ENCODE measurements at places on chromosomes 6 and 20.

DNA sequence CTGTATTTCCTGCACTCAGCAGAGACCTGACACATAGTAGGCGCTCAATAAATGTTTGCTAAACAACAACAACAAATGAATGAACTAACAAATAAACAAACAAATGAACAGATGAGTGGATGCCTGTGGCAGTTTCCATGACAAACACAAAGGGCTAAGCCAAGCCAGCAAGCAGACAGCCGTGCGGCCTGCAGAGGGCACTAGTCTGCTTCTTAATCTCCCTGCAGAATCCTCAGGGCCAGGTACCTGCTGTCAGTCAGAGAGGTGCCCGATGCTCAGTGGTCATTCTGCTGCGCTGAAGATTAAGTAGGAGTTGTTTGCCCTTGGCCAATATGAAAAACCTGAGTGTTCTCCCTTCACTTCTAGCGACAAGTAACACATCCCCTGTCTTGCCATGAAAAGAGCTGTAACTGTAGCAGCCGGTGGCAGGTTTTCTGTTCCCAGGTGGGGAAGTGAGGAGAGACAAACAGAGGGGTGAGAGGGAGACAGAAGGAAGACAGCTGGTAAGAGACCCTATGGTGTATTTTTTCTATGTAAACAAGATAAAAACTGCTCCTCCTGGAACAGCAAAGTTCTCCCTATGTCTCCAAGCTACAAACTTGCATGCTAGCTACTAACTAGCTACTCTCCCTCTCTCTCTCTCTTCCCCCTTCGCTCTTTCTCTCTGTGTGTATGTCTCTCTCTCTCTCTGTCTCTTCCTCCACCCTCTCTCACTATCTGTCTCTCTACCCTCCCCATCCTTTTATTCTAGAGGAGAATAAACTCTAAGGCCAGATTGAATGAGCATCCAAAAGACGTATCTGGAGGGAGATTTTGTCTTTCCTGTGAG lies at the start of gene MC3R:
MC3R (plus strand) TSS at position 779 of the 829 bp plus-strand sequence. CDS start 112 bp downstream, outside the sequence.
- peak; percentile 66 for DNase-seq

DNA sequence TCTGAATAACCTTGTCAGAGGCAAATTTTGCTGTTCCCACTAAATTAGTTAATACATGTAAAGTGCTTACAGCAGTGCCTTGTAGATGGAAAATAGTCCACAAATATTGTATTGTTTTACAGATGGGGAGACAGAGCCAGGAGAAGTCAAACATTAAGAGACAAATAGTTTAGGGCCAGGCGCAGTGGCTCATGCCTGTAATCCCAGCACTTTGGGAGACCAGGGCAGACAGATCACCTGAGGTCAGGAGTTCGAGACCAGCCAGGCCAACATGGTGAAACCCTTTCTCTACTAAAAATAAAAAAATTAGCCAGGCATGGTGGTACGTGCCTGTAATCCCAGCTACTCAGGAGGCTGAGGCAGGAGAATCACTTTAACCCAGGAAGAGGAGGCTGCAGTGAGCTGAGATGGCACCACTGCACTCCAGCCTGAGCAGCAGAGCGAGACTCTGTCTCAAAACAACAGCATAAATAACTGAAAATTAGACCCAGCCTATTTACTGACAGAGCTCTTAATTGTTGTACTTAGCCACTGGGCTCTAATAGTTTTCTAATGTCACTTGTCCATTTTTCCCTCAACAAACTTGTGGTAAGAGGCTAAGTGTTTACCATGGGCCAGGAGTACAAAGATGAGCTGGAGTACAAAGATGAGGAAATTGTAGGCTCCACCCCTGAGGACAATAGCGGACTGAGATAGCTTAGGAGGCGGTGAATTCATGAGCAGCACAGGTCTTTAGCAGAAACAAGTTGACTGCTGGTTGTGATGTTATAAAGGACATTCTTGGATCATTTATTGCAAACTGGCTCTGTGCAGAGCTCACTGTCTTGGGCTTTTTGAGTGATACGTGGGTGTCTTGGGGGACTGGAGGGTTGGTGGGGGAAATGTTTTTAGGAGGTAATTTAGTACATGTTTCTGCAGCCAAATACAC lies 6.4 kb downstream of the ZSWIM3 start:
- no peak for DNase-seq

GRCh38 chr20:53827292-53828087 lies 233.9 kb upstream of the ZNF217 start:
- no peak for DNase-seq

- DNase-seq: no peak
Measured at GRCh38 chr6:115276881-115277565, 783.7 kb downstream of the FRK start.

DNA sequence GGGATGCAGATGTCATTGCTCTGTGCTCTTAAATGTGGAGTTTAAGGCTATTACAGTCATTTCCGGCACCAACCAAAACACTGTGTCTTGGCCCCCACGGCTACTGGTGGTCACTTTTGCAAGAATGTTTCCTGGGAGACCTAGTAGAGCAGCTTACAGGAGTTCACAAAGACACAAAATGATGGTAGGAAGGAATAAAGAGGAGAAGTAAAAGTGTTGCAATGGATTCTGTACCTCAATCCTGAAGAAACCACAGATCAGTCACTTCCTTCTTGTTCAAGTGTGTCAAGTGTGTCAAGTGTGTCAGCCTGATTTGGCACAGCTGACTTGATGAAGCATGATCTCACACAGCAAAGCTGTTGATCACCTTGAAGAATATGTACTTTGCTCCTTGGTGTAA lies 344.0 kb downstream of the PLCB1 start:
- no peak for DNase-seq

- no peak for DNase-seq
Measured at GRCh38 chr6:150525300-150525699, 74.4 kb upstream of the PLEKHG1 start.

GRCh38 chr6:17859846-17860245 lies 127.6 kb downstream of the KIF13A start:
- DNase-seq: no peak

DNA sequence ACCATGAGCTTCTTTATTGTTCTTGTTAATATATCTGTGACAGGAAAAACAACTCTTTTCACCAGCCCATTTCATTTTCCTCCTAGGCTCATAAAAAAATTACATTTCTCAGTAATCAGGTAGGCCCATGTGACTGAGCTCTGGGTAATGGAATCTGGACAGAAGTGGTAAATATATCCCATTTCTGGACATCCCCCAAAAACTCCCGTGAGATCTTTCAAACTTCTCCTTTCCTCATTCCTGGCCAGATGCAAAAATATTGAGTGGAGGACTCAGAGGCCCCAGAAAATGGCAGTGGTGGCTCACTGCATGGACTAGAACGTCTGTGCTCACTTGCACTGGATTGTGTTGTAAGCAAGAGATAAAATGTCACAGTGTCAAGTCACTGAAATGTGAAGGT lies 3.8 kb upstream of the CHD6 start:
- DNase-seq: no peak

DNA sequence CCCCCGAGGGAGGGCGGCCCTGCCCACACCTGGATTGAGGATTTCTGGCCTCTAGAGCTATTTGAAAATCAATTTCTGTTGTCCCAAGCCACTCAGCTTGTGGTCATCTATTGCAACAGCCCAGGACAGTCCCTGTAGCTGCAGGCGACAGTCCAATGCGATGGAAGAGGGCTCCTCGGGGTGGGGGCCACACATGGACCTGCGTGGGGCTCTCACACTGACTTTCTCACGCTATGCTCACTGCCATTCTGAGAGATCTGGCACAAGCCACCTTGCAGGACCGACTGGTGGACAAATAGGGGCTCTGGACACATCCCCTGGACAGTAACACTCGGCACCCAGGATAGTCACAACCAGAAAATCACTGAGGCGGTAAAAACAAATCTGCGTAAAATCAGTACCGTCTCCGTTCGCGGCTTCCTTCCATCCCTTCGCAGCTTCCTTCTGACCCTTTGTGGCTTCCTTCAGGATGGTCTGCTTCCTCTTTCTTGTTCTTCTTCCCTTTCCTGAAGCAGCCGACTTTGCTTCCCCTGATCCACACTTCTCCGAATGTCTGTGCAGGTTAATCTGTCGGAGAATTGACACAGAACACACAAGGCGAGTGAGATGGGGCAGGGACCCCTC lies 21.8 kb downstream of the CTCFL start:
- DNase-seq: no peak

DNA sequence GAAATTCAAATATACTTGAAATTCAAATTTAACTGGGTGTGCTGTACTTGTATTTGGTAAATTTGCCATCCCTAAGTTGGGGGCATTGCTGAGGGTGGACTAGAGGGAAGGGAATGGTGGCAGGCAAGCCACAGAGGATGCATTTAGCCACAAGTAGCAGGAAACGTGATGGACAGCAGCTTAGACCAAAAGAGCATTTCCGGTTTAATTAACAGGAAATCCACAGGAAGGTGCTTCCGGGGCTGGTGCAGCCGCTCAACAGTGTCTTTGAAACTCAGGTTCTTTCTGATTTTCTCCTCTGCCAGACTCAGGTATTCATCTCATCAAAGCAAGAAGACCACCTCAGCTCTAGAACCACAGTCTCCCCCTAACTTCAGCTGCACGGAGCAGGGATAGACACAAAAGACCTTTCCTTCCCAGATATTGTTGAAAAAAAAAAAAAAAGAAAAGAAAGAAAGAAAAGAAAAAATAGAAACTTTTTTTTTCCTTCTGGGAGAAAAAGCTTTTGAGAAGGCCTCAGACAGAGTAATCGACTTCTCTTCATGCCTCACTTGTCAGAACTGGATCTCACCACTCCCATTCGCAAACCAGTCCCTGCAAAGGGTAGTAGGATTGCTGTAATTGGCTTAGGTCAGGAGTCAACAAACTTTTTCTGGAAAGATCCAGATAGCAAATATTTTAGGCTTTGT lies 8.0 kb upstream of the BCAS1 start:
- no peak for DNase-seq

DNA sequence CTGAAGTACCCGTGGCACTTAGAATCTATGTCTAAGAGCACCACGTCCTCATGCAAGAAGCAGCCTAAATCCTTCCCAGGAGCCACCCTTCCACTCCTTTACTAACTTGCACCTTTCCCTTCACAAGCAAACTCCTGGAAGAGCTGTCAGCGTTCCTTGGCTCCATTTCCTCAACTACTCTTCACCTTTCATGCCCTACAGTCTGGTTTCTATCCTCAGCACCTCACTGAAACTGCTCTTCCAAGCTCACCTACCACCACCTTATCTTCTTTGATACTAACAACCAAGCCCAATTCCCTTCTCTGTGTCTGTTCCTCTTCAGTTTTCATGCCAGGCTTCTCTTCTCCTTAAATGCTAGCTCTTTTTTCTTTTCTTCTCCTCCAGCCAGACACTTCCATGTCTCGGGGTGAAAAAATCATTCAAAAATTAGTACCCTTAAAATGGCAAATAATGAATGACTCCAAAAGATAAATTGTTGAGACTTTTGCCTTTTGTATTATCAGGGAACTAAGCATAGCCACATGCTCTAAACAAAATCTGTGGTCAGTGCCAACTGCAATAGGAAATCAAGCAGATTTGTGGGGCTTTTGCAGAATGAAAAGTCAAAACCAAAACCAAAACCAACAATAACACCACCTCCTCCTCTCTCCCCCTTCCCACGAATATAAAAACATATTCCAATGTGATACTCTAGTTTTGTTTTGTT lies 149.6 kb upstream of the KCNK16 start:
- no peak for DNase-seq

- no peak for DNase-seq
Measured at GRCh38 chr6:8057263-8057662, 6.9 kb downstream of the BLOC1S5 start.

DNA sequence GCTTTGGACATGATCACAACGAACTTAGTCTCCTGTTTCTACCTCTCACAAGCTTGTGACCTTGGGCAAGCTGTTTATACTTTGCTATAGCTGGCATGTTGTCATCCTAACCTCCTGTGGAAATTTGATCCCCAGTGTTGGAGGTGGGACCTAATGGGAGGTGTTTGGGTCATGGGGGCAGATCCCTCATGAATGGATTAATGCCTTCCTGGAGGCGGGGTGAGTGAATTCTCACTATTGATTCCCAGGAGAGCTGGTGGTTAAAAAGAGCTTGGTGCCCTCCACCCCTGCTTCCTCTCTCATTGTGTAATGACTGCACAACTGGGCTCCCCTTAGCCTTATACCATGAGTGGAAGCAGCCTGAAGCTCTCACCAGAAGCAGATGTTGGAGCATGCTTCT lies 228.9 kb downstream of the HIVEP2 start:
- DNase-seq: no peak

DNA sequence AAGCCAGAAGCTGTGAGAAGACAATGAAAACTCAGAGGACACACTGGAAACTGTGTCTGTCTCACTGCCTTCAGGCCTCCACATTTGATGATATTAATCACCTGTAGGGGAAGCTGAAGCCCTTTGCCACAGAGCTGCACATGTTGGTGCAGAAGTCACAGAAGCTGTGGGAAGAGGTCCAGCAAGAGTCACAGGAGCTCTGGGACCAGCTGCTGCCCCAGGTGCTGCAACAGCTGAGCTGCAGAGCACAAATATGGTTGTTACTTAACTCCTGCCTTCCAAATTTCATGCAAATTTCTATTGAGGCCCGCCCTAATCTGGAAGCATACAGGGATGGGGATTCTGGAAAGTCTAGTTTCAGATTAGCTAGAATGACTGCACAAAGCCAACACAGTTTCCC lies 169.3 kb downstream of the OGFRL1 start:
- no peak for DNase-seq

- peak; percentile 74 for DNase-seq
Measured at GRCh38 chr6:154613137-154613676, 102.7 kb upstream of the CNKSR3 start.

GRCh38 chr6:57313711-57314471 lies 3.5 kb upstream of the PRIM2 start:
- DNase-seq: peak; percentile 99

DNA sequence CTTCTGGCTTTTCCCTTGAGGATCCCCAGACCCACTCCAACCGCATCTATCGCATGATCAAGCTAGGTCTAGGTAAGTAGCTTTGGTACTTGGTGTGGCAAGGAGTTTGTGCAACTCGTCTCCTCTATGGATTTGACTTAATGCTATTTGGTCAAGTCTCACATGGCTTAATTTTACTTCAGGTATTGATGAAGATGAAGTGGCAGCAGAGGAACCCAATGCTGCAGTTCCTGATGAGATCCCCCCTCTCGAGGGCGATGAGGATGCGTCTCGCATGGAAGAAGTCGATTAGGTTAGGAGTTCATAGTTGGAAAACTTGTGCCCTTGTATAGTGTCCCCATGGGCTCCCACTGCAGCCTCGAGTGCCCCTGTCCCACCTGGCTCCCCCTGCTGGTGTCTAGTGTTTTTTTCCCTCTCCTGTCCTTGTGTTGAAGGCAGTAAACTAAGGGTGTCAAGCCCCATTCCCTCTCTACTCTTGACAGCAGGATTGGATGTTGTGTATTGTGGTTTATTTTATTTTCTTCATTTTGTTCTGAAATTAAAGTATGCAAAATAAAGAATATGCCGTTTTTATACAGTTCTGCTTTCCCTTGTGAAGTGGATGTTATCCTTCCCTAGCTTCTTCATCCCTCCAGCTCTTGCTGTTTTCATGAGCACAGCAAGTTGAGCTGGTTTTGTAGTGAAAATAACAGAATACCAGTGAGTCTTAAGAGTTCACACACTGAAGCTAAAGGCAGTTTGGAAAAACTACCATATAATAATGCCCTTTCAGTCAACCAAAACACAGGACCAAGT lies 3.8 kb downstream of the SLC35B2 start:
- DNase-seq: peak; percentile 73

GRCh38 chr20:38748861-38749149 lies 545 bp downstream of the ACTR5 start:
- peak; percentile 32 for DNase-seq

- DNase-seq: no peak
Measured at GRCh38 chr6:161199850-161200249, 74.0 kb downstream of the AGPAT4 start.

Measured in ELR (cell line).